Cardiac muscle cell (in vitro differentiated cells and primary cell): ENCODE measurements at places on chromosomes 7 and 10. TPM values are rescaled to one million over a fixed set of nuclear protein-coding genes. Genes with fewer than 3 reads are reported as not detected.

Gene ATP5F1C
- total RNA-seq: 341 and 498 TPM in 2 replicates

Gene FAM25G
- total RNA-seq: not detected in 2 replicates

Gene TNS3
- total RNA-seq: 5.7 and 8.0 TPM in 2 replicates

Gene ZNF511
- total RNA-seq: 53.7 and 67.1 TPM in 2 replicates

Gene ZNF736
- total RNA-seq: 0.54 and 3.8 TPM in 2 replicates

Gene TBXAS1
- total RNA-seq: 0.83 and 4.1 TPM in 2 replicates

Gene HTR5A
- total RNA-seq: not detected in 2 replicates

Gene EMX2
- total RNA-seq: not detected in 2 replicates

Gene CLCN1
- 0.11 TPM in 1 of 2 replicates, not detected in the other for total RNA-seq

Gene NMT2
- 11.0 and 14.1 TPM in 2 replicates for total RNA-seq

Gene IDE
- total RNA-seq: 20.4 and 30.0 TPM in 2 replicates

Gene SPOCK2
- total RNA-seq: 1.3 and 5.0 TPM in 2 replicates

Gene SFTPA2
- total RNA-seq: 0.45 TPM in 1 of 2 replicates, not detected in the other

Gene CYREN
- total RNA-seq: 45.9 and 68.9 TPM in 2 replicates

Gene PAX4
- not detected in 2 replicates for total RNA-seq
